Glutamatergic neuron (in vitro differentiated cells): ENCODE measurements at places on chromosomes 3 and 15. TPM values are rescaled to one million over a fixed set of nuclear protein-coding genes. Genes with fewer than 3 reads are reported as not detected.
A peak's percentile ranks its signal among the peaks of the same experiment; 100 is the strongest.

DNA sequence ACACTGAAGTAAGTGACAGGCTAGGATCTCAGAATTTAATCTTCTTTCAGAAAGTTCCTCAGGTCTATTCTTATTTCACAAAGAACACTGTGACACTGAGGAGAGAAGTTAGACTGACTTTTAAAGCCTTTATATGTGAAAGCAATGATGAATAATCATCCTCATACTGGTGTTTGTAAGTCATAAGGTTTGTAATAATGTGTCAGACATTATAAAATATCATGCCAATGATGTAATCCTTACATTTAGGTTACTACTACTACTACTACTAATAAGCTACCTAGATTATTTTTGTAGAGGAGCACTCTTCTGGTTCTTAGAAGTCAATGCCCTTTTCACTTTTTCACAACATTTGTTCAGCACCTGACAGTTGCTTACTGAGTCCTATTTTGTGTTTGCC lies 33.4 kb downstream of the FANCD2OS start:
- H3K36me3 ChIP-seq = no peaks in the 10 kb centered on the region
- no peak for DNase-seq
- H3K27ac ChIP-seq = no peak overlapping the region
- H3K27me3 ChIP-seq = peaks cover 2% of the 10 kb centered on the region
- H3K4me1 ChIP-seq = no peaks in the 10 kb centered on the region

DNA sequence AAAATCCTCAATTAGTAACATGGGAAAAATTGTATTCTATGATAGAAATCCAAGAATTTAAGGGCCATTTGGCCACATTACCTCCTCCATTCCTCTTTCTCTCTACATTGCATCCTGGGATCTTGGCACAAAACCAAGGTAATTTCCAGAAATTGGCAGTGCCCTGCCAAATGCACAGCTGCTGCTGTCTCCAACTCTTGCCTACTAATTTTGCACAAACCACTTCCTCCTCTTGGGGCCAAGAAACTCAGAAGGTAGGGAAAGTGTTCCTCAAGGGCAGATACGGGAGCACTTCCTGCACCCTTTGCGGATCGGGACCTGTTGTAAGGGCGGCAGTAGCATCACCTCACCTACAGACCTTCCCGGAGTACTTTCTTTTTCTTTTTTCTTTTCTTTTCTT lies 57.8 kb downstream of the MAP3K13 start:
- no peak overlapping the region for H3K4me3 ChIP-seq
- H3K27me3 ChIP-seq = peaks cover 2% of the 10 kb centered on the region
- H3K36me3 ChIP-seq = peaks cover 4% of the 10 kb centered on the region
- DNase-seq = no peak
- H3K27ac ChIP-seq = no peak overlapping the region

- no peak for DNase-seq
- H3K27me3 ChIP-seq = peaks cover 9% of the 10 kb centered on the region
- peaks cover 13% of the 10 kb centered on the region for H3K4me1 ChIP-seq
- no peak overlapping the region for H3K4me3 ChIP-seq
- peaks cover 12% of the 10 kb centered on the region for H3K36me3 ChIP-seq
Measured at GRCh38 chr3:124627501-124627908, 102.7 kb upstream of the UMPS start.

DNA sequence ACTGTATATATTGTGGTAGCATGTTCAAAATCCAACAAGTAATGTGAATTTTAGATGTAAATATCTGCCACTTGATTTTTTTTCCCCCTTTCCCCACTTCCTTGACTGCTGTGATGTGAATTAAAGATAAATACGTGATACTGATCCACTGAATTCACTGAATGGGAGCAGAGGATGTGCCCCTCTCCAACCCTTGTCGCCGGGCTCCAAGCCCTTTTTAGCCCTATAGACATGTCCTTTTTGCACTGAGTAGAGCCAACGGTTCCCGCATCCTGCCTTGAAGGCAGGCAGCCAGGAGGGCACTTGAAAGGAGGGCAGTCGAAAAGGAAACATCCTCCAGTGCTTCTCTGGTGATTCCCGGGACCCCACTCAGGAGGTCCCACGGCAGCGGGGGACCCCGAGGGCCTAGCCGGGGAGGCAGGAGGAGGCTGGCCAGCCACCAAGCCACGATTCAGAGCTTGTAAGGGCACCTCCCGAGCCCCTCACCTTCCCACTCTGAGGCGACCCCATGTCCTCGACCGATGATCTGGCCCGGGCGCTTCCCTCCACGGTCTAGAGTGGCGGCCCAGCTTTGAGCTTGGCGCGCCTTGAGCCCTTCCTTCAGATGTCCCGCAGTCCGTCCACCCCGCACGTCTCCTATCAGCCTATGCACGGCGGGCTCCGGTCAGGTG lies 901 bp upstream of the MANF start:
- H3K4me1 ChIP-seq = peaks cover 31% of the 10 kb centered on the region
- H3K4me3 ChIP-seq = peak overlapping the region; percentile 98
- H3K27me3 ChIP-seq = peaks cover 13% of the 10 kb centered on the region
- DNase-seq = peak; percentile 62
- H3K36me3 ChIP-seq = no peaks in the 10 kb centered on the region
- H3K27ac ChIP-seq = peak overlapping the region; percentile 99

DNA sequence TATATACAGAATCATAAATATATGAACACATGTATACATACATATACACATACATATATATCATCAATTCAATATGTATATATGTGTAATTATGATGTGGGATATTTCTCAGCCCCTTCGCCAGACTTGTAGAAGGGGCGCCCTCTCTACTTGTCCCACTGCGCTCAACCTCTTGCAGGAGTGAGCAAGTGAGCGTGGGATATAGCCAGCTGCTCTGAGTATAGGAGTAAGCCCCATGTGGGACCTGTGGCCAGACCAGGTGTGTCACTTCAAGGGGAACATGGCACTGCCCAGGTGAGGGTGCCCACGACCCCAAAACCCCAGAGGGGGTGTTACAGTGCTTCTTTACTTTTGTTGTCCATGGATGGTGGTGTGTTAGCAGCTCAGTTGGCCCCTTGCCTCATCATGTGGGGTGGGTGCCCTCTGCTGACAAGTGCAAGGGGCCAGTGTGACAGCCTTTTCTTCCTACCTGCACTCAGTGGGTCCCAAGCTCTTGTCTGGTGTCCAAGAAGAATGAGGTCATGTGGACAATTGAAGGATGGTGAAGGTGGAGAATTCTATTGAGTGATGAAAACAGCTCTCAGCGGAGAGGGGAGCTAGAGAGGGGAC lies 304.1 kb downstream of the UNC13C start:
- peaks cover 2% of the 10 kb centered on the region for H3K4me1 ChIP-seq
- no peak overlapping the region for H3K4me3 ChIP-seq
- no peak for DNase-seq
- no peaks in the 10 kb centered on the region for H3K27me3 ChIP-seq
- H3K27ac ChIP-seq = no peak overlapping the region

GRCh38 chr15:80977627-80978036 lies 12.0 kb downstream of the MESD start:
- H3K27me3 ChIP-seq = no peaks in the 10 kb centered on the region
- H3K4me1 ChIP-seq = peaks cover 25% of the 10 kb centered on the region
- H3K36me3 ChIP-seq = no peaks in the 10 kb centered on the region
- peak overlapping the region; percentile 67 for H3K4me3 ChIP-seq
- peak overlapping the region; percentile 94 for H3K27ac ChIP-seq
- peak; percentile 87 for DNase-seq

GRCh38 chr3:94405258-94406035 lies 342.6 kb downstream of the NSUN3 start:
- DNase-seq = no peak
- no peak overlapping the region for H3K27ac ChIP-seq
- no peak overlapping the region for H3K4me3 ChIP-seq

- DNase-seq = no peak
- H3K27me3 ChIP-seq = no peaks in the 10 kb centered on the region
- no peaks in the 10 kb centered on the region for H3K36me3 ChIP-seq
Measured at GRCh38 chr3:139559541-139559940, 20.0 kb upstream of the RBP1 start.

DNA sequence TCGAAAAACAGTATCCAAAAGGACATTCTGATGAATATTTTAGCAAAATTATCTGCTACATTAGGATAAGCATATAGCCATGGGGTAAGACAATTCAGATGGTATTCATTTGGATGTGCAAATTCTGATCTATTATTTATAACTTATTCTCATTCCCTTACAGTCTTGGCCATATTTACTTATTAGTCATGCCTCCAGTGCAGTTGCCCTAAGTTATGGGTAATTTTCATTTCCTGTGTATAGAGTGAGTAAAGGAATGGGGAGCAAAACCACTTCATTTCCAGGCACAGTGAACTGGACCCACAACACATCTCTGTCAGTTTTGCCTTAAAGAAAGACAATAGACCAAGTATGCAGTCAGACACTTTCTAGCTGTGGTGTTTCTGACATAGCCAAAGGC lies 134.3 kb downstream of the POLQ start:
- DNase-seq = no peak
- no peak overlapping the region for H3K4me3 ChIP-seq
- no peaks in the 10 kb centered on the region for H3K27me3 ChIP-seq
- no peaks in the 10 kb centered on the region for H3K4me1 ChIP-seq

DNA sequence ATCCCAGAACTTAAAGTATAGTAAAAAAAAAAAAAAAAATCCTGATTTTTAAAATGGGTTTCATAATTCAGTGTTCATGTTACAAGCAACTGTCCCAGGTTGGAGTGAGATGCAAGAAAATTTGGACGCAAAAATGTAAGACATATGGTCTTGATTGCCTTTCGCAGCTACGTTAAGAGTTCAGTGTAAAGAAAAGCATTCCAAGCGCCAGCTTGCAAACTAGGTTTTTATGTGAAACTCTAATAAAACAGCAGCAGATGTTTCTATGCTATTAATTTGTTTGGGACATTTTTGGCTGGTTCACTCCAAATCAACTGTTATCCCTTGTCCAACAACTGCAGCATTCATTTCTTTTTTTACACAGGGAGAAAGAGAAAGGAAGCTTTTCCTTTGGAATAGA lies 957.8 kb downstream of the ROBO1 start:
- H3K36me3 ChIP-seq = no peaks in the 10 kb centered on the region
- DNase-seq = no peak
- H3K4me3 ChIP-seq = no peak overlapping the region
- H3K27me3 ChIP-seq = peaks cover 4% of the 10 kb centered on the region
- no peak overlapping the region for H3K27ac ChIP-seq
- peaks cover 19% of the 10 kb centered on the region for H3K4me1 ChIP-seq

DNA sequence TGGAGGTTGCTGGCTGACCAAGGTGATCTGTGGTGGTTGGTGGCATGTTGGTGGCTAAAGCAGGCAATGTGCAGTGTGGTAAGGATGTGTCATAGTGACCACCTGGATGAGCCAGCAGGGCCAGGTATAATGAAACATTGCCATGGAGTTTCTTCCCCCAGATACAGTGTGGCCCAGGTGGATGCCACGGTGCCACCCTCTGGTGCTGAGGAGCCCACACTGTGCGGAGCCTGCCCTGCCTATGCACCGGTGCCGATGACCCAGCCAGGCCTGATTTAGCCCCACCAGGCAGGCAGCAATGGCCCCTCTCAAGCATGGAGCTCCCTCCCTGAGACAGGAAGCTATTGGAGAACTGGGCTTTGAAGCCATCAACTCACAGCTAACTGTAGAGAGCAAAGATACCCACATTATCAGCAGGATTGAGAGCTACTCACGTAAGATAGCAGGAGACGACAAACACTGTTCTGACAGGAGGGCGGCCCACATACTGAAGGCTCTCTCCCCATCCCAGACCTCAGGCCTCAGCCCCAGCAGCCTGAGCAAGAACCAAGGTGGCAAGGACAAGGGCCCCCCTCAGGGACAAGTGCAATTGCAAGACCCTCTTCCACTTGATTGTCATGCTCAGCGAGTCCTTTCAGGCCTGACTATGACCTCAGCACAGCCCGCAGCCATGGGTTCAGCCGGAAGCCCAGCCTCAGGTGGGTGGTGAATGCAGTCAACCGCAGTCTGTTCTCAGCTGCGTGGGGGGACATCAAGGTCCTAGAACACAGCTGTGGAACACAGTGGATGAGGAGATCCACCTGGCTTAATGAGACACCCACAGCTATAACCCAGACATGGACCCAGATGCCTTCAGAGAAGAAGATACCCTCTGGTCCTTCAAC lies 82.8 kb upstream of the CDV3 start:
- DNase-seq = no peak
- no peak overlapping the region for H3K27ac ChIP-seq
- no peak overlapping the region for H3K4me3 ChIP-seq
- peaks cover 21% of the 10 kb centered on the region for H3K36me3 ChIP-seq
- H3K27me3 ChIP-seq = peaks cover 2% of the 10 kb centered on the region

- no peak for DNase-seq
- no peaks in the 10 kb centered on the region for H3K36me3 ChIP-seq
- H3K27me3 ChIP-seq = peaks cover 6% of the 10 kb centered on the region
- H3K4me1 ChIP-seq = peaks cover 19% of the 10 kb centered on the region
- no peak overlapping the region for H3K27ac ChIP-seq
- no peak overlapping the region for H3K4me3 ChIP-seq
Measured at GRCh38 chr3:127817406-127817841, 4.9 kb downstream of the MGLL start.

DNA sequence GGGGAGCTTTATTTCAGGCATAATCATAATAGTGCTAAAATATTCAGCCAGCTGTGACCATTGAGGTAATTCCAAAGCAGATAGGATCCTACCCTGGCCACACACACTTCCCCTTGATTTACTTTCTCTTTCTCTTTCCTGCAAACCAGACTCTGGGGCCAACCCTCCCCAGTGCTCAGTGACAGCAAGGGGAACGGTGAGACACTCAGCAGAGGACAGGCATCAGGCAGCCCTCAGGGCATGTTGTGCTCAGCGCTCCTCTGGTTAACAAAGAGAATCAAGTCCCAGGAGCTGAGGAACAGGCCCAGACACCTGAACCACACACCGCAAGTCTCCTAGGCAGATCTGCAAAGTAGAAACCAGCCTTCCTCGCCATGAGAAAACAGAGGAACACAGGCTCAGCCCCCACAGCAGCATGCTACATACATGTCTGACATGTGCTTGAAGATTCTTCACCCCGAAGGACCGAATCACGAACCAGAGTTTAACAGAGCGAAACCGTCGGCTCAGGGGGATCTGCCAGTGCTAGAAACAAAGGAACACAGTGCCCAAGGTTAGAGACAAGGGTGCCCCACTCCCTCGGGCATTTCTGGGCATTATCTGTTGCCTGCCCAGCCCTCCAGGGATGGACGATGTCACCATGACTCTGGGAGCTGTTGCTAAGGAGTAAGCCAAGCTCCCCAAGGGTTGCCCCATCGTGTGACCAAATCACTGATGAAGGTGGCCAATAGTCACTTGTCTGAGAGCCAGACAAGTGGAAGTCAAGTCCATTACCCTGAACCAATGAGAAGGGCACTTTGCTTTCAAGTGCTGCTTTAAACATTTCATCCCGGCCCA lies 17.5 kb downstream of the HDC start:
- no peak overlapping the region for H3K27ac ChIP-seq
- peaks cover 3% of the 10 kb centered on the region for H3K4me1 ChIP-seq
- H3K27me3 ChIP-seq = no peaks in the 10 kb centered on the region
- no peaks in the 10 kb centered on the region for H3K36me3 ChIP-seq
- H3K4me3 ChIP-seq = no peak overlapping the region

- no peak overlapping the region for H3K27ac ChIP-seq
- no peak overlapping the region for H3K4me3 ChIP-seq
- peaks cover 7% of the 10 kb centered on the region for H3K4me1 ChIP-seq
- H3K27me3 ChIP-seq = no peaks in the 10 kb centered on the region
- DNase-seq = no peak
- no peaks in the 10 kb centered on the region for H3K36me3 ChIP-seq
Measured at GRCh38 chr15:31155151-31155550, 53.6 kb upstream of the TRPM1 start.

GRCh38 chr15:37034392-37034791 lies 66.0 kb downstream of the MEIS2 start:
- H3K36me3 ChIP-seq = no peaks in the 10 kb centered on the region
- no peak overlapping the region for H3K27ac ChIP-seq
- peaks cover 9% of the 10 kb centered on the region for H3K27me3 ChIP-seq
- H3K4me1 ChIP-seq = peaks cover 32% of the 10 kb centered on the region

CLDN18 gene
- not detected for total RNA-seq

TLR9 gene
- 0.37 TPM for total RNA-seq

TMCO5A gene
- not detected for total RNA-seq

MEGF11 gene
- total RNA-seq = 2.6 TPM
